ENCODE measurements at places on chromosomes 11 and 22. TPM values are rescaled to one million over a fixed set of nuclear protein-coding genes. Genes with fewer than 3 reads are reported as not detected.

EPS8L2 gene
- total RNA-seq = 64.8 TPM

OR6A2 gene
- not detected for total RNA-seq

SLC22A12 gene
- total RNA-seq = not detected

TP53I11 gene
- 43.6 TPM for total RNA-seq

FJX1 gene
- total RNA-seq = 37.6 TPM

HARBI1 gene
- total RNA-seq = 5.3 TPM

CHEK2 gene
- total RNA-seq = 8.6 TPM

B3GAT1 gene
- total RNA-seq = not detected

DNAJB13 gene
- total RNA-seq = 0.65 TPM

KCNJ1 gene
- not detected for total RNA-seq

PPP6R3 gene
- total RNA-seq = 55.0 TPM

TST gene
- 34.3 TPM for total RNA-seq

SMIM38 gene
- total RNA-seq = 0.09 TPM

RBFOX2 gene
- 31.1 TPM for total RNA-seq

MFRP gene
- not detected for total RNA-seq

ETS1 gene
- total RNA-seq = 36.4 TPM

SSH3 gene
- total RNA-seq = 22.3 TPM

C22orf42 gene
- not detected for total RNA-seq

TPST2 gene
- total RNA-seq = 13.0 TPM

CSNK2A3 gene
- 1.9 TPM for total RNA-seq

DRD2 gene
- not detected for total RNA-seq

PDHX gene
- total RNA-seq = 27.2 TPM

NXPE1 gene
- total RNA-seq = not detected

CTNND1 gene
- 56.5 TPM for total RNA-seq

RBMXL2 gene
- total RNA-seq = not detected

GDPD4 gene
- not detected for total RNA-seq

SUSD2 gene
- 56.4 TPM for total RNA-seq

PGA5 gene
- not detected for total RNA-seq

PKNOX2 gene
- not detected for total RNA-seq

XPNPEP3 gene
- total RNA-seq = 5.7 TPM

MS4A4E gene
- not detected for total RNA-seq

MS4A8 gene
- not detected for total RNA-seq

MSANTD2 gene
- 5.7 TPM for total RNA-seq

ADAMTS8 gene
- total RNA-seq = 0.28 TPM

OR5A1 gene
- total RNA-seq = not detected

ZNF408 gene
- total RNA-seq = 16.9 TPM
